Lower leg skin (tissue), 4 donors: ENCODE measurements at places on chromosomes 3 and 15.

- no peak for DNase-seq
Observed at GRCh38 chr15:39979606-39980005, 45.7 kb downstream of the EIF2AK4 start.

DNA sequence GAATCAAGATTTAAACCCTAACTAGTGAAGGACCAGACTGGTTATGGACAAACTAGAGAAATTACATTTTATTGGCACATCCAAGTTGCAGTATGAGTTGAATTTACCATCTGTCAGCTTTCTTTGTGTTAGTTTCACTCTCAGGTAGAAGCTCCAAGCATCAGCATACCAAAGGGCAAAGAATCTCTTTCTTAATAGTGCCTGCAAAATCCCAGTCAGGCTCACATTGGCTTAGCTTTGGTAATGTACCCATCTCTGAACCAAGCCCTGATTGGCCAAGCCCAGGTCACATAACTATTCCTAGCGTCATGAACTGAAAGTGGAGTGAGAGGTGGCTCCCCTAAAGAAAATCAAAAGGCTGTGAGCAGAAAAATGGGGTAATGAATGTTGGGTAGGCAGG is 66.9 kb downstream of the CCNL1 start:
- no peak for DNase-seq

GRCh38 chr15:96334017-96334704 is 3.7 kb downstream of the NR2F2 start:
- no peak for DNase-seq

DNA sequence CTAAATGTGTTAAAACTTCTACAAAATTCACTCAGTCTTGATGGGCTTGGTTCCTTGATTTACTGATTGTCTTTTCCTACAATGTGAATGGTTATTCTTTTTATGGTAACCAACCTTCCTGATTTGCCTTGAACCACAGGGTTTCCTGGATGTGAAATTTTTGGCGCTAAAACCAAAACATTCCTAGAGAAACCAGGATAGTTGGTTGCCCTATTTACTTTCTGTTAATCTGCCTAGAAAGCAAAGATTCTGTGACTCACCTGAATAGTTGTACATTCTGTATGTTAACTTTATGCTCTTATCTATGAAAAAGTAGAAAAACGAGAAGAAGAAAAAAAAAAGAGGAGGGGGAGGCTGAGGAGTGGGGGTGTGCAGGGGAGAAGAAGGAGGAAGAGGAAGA is 23.2 kb upstream of the RBP2 start:
- DNase-seq, result no peak

DNA sequence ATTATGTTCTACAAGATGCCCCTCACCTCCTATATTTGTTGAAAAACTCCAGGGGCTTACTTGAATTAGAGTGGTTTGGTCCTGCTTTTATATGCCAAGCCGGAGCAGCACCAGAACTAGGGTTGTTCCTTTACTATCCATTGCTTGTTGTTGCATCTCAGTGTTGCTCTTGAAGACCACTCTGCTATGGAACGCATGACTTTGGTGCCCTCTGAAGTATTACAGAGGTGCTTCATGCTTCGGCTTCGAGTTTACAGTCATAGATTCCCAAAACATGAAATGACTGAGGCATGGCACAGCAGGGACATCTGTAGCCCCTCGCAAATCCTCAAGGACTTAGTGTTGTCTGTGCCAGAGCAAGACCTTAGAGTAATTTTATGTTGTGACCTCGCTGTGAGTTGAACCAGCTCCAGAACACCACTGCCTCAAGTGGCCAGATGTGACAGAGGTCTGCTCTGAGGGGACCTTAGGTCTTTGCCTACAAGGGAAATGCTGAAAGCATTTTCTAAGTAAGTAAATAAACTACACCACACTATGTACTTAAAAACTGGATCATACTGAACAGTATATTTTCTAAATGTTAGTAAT is 67.2 kb upstream of the SIAH2 start:
- DNase-seq, result no peak

GRCh38 chr3:194577986-194578905 is 55.0 kb downstream of the TMEM44 start:
- DNase-seq, result no peak

DNA sequence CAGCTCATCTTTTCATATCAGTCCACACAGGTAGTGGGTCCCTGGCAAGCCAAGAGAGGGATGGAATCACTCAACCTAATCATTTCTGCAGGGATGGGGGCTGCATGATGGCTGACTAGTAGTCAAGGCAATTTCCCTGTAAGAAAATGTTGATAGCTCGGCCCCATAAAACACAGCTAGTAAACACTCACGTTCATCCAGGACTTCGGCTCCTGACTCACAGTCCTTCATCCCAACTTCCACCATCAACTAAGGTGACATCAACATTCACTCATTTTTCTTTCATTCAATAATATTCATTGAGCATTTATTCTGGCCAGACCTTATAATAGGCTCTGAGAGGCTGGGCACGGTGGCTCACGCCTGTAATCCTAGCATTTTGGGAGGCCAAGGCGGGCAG is 4.4 kb upstream of the ACAP2 start:
- DNase-seq, result peak; percentile 45

GRCh38 chr15:90381515-90381914 is 6.5 kb upstream of the IQGAP1 start:
- no peak for DNase-seq

DNA sequence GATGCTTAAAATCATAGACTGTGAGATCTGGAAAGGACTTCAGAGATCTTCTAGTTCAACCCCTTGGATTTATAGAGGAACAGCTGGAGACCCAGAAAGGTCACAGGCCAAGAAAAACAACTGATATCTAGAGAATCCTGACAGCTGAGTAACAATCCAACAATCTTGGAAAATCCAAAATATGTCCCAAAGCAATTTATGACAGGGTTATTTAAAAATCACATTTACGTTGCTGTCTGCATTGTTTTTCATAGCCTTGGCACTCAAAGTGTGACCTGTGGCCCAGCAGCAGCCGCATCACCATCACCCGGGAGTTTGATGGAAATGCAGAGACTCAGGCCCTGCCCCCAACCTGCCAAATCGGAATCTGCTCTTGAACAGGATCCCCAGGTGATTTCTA is 78.8 kb downstream of the FBN1 start:
- no peak for DNase-seq

- DNase-seq, result no peak
Observed at GRCh38 chr3:182562274-182562673, 231.0 kb upstream of the ATP11B start.

DNA sequence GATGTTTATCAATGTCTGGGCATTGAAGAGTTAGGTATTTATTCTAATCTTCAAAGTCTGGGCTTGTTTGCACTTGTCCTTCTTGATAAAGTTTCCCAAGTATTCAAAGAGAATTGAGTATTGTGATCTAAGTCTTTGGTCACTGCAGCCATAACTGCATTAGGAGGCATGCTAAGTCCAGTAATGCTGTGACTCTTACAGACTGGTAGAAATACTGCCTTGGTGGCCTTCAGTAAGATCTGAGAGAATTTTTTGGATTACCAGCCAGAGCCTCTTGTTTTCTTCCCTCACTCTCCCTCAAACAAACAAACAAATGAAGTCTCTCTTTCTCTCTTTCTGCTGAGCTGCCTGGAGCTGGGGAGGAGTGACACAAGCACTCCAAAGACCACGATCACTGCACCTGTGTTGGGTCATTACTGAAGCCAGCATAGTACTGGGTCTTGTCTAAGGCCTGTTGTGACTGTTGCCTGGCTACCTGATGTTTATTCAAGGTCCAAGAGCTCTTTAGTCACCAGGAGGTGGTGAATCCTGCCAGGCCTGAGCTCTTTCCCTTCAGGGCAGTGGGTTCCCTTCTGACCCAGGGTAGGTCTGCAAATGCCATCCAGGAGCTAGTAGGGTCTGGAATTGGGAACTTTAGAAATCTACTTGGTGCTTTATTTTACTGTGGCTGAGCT is 14.8 kb upstream of the RBP2 start:
- no peak for DNase-seq

DNA sequence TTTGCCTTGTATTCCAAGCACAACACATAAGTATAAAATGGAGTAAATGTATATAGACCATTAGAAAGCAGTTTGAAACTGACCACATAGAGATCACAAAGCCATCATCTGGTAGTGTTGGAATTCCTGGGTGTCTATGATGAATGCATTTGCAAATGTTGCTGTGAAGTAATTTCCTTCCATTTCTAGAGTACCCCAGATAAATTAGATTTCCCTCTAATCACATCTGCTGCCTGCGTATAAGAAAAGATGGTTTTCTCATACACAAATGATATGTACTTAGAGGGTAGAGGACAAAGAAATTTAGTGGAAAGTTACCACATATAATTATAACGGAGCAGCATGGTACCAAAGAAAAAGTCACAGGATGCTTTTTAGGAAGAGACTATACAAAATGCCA is 1117.8 kb downstream of the IGSF11 start:
- no peak for DNase-seq
